ENCODE measurements at places on chromosomes 12 and 14.

DNA sequence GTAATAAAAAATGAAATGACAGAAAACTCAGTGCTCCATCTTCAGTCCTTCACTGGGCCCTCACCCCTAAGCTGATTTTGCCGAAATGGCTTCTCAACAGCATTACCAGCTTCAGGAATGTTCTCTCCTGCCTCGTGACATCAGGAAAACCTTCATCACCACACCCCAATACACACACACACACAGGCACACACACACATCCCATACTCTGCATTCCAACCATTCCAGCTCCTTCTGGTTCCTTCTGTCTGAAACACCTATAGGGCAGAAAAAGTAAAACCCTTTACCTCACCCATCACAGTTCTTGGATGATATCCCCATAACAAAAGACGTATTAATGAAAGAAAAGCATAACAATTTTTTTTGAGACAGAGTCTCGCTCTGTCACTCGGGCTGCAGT, 75.9 kb downstream of the CCDC60 start:
- no peak for DNase-seq

GRCh38 chr12:29255042-29255441, 106.0 kb downstream of the FAR2 start:
- peak; percentile 86 for DNase-seq

DNA sequence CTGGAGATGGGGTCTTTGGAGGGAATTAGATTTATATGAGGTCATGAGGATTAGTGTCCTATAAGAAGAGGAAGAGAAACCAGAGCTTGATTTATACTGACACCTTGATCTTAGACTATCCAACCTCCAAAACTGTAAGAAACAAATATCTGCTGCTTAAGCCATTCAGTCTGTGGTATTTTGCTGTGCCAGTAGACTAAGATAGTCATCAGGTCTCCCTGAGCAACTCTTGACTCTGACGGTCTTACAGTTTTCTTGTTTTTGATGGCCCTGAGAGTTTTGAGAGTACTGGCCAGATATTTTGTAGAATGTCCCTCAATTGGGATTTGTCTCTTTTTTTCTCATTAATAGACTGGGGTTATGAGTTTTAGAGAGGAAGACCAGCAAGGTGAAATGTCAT, 51.7 kb downstream of the TSHR start:
- DNase-seq: peak; percentile 57

DNA sequence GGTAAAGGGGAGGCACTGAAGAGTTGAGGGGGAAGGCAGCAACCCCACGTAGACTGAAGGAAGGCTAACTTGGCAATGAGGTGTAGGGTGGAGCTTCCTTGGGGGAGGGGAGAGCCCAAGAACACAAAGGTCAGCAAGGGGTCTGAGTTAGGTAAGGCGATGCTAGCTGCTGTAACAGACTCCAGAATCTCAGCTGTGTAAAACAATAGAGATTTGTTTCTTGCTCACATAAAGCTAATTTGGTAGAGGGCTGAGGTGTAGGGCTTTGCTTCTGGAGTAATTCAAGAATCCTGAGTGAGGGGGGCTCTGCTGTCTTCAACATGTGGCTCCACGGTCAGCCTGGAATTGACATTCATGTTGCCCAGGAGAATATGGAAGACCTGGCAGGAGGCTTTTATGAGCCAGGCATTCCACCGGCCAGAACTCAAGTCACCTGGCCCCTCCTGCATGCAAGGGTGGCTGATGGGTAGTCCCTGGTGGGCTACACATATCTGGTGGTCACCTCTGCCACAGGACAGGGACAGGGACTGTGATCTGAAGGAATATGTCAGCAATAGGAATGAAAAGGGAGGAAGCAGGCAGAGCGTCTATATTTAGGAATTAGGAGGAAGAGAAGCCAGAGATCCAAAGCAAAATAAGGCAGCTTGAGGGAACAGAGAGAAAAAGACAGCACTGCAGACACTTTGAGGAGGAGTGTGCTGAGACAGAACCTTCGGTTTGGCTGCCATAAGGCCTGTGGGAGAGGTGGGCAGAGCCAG, 153.7 kb downstream of the ZFP36L1 start:
- no peak for DNase-seq
